ENCODE measurements at places on chromosomes 5 and 9.

DNA sequence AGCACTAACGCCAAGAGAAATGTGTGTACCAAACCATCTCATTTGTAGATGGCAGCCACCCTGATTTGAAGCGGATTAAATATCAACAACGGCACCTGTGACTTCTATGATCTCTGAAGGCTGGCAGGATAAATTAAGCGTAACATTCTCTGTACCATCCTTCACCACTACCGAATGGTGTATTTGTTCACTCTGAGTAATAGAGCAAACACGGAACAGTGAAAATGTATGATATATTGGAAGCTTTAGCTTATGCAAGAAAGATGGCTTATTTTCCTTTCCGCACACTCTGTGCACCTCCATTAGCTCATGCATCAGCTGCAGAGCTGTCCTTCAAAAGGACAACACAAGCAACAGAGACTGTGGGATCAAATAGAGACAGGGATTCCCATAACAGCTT lies 431.1 kb downstream of the PRELID2 start:
- DNase-seq = no peak

- no peak for DNase-seq
Measured at GRCh38 chr9:92976431-92976830, 29.1 kb downstream of the FGD3 start.

- DNase-seq = no peak
Measured at GRCh38 chr9:105236261-105236660, 8.2 kb upstream of the SLC44A1 start.

GRCh38 chr9:76572151-76572550 lies 113.2 kb downstream of the GCNT1 start:
- no peak for DNase-seq

DNA sequence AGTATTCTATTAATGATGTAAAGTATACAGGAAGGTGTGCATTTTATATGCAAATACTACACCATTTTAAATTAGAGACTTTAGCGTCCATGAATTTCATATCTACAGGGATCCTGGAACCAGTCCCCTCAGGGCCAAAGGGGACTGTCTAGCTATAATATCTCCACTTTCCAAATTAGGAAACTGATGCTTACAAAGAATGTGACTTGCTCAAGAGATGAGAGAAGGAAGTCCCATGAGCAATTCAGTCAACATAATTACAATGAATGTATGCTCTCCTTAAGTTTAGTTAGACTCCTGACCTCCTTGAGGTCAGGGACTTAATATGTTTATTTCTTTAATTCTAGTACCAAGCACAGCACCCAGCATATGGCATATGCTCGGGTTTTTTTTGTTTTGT lies 23.7 kb downstream of the NIPBL start:
- no peak for DNase-seq

DNA sequence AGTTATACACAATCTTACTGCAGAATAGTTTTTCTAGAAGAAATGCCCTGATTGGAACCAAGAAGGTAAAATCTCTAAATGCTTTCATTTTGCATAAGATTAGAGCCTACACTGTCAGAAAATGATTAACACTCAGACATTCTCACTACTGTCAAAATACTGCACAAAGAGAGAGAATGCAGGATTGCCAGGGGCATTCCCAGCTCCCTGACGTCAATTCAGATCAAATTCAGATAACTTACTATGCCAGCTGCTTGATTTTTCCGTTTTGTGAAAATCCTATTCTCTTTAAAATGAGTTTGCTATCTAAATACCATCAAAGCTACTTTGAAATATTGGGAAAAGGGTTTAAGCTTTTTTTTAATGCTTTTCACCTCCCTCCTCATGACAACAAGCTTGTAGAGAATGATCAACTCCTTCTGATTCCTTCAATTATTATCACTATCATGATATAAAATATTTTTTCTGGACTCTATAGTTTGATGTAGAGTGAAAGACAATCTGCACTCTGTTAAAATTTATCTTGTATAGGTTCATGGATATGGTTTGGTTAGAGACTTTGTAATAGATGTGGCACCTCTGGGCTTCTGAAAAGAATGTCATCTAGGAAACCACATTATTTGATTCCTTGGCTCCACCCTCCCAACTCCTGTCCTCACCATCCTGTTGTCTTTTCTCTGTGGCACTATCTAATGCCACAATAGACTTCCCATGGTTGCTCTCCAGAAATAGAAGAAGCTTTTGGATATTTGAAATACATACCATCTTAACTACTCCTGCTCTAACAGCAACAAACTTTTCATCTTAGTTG lies 407.7 kb downstream of the PDE4D start:
- DNase-seq = no peak

- DNase-seq = no peak
Measured at GRCh38 chr5:170552621-170553115, 48.8 kb downstream of the KCNIP1 start.

Measured in activated gamma-delta T cell treated with Interleukin-2 at 50 U/mL for 16 hours (primary cell).